Body of pancreas (tissue), 4 donors: ENCODE measurements at places on chromosomes 4 and X.

DNA sequence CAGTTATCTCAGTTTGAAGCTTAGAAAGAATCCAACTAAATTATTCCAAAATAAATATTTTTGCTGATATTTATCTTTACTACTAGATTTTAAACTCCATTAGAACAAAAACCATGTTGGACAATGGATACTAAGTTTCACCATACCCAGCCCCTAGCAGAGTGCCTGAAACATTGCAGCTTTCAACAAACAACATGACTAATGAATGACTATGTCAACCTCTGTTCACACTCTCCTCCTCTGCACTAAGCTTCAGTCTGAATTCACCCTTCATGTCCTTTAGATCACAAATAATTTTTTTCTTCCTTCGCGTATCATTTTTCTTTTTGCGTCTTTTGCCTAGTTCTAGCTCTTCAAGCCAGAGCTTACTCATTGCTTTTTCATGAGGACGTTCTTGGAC, 315.2 kb downstream of the PCDH10 start:
- H3K4me1 ChIP-seq = no peaks in the 10 kb centered on the region
- no peaks in the 10 kb centered on the region for H3K36me3 ChIP-seq
- no peak for DNase-seq

GRCh38 chr4:73831569-73831968, 4.9 kb upstream of the CXCL6 start:
- H3K27ac ChIP-seq = no peak overlapping the region
- H3K27me3 ChIP-seq = no peaks in the 10 kb centered on the region
- no peaks in the 10 kb centered on the region for H3K36me3 ChIP-seq
- H3K4me1 ChIP-seq = peaks cover 5% of the 10 kb centered on the region
- no peak for DNase-seq

GRCh38 chr4:100576570-100576969, 58.7 kb upstream of the EMCN start:
- H3K27ac ChIP-seq = no peak overlapping the region
- DNase-seq = no peak
- no peaks in the 10 kb centered on the region for H3K4me1 ChIP-seq
- H3K27me3 ChIP-seq = no peaks in the 10 kb centered on the region

DNA sequence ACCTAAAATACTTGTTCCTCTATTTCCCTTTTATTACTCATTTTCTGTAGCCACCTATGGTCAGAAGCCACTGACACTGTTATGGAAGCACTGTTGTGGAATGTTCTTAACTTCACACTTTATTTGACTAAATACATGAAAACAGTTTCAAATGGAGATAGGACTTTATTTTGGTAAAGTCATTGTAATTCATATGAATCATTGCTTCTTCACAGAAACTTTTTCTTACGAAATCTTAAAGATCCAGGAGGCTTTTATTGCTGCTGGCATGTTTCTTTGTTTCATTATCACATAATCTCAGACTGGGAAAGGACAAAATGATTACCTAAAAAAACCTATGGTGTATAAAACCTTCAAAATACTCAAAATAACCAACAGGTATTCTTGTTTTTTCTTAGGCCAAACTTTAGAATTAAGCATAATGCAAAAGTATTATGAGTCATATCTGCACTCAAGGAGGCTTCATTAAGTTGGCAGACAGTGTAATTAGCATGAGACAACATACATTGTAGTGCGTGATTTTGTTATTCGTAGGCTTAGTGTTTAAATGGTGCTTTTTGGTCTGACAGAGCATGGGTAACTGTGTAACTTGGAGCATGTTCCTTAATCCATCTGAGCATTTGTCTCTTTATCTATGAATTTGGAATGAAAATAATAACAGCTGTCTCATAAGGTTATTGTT, 58.0 kb downstream of the SH3BGRL start:
- H3K4me1 ChIP-seq = peaks cover 14% of the 10 kb centered on the region
- H3K4me3 ChIP-seq = no peak overlapping the region
- DNase-seq = no peak
- H3K27me3 ChIP-seq = no peaks in the 10 kb centered on the region
- no peaks in the 10 kb centered on the region for H3K36me3 ChIP-seq
- no peak overlapping the region for H3K27ac ChIP-seq

- no peak overlapping the region for H3K27ac ChIP-seq
- H3K4me1 ChIP-seq = peaks cover 13% of the 10 kb centered on the region
- no peaks in the 10 kb centered on the region for H3K36me3 ChIP-seq
- peak; percentile 29 for DNase-seq
- H3K27me3 ChIP-seq = no peaks in the 10 kb centered on the region
Measured at GRCh38 chr4:155906554-155907247, 3.2 kb downstream of the TDO2 start.

DNA sequence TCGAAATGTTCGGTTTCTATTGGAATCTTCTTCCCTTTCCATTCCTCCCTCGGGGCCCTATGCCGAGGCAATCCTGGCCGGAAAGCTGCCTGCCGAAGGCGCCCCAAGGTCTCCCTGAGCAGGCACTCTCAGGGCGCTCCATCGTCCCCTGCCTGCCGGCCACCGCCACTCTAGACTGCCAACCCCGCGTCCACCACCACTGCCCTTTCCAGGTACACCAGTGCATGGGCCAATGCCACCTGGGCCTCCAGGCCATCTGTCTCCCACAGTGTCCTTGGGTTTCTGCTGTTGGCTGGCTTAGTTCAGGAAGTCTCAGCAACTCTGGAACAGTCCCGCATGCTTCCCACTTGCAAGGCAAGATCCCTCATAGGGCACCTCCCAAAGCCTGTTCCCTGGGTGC, 14.6 kb downstream of the CTAG1A start:
- no peaks in the 10 kb centered on the region for H3K4me1 ChIP-seq
- H3K27me3 ChIP-seq = no peaks in the 10 kb centered on the region
- H3K4me3 ChIP-seq = no peak overlapping the region
- no peak overlapping the region for H3K27ac ChIP-seq

DNA sequence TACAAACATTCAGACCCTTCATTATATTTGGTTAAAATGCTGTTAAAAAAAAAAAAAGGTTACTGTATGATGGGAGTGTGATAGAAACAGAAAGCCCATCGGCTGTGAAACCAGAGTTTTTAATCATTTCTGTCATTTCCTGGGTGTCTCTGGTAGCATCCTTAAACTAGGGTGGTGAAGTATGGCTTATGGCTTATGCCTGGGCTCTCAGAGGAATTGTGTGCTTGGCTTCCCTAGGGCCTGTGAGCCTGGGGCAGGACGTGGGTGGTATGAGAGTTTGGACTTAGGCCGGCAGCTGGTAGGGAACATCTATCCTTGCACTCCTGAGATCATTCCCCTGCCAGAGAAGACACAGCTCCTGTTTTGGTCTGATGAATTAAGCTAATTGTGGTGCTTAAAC, 52.2 kb downstream of the DCUN1D4 start:
- H3K27me3 ChIP-seq = no peaks in the 10 kb centered on the region
- peaks cover 6% of the 10 kb centered on the region for H3K4me1 ChIP-seq
- no peaks in the 10 kb centered on the region for H3K36me3 ChIP-seq
- DNase-seq = no peak
- H3K4me3 ChIP-seq = no peak overlapping the region
- no peak overlapping the region for H3K27ac ChIP-seq
